Sigmoid colon (tissue), 7 donors: ENCODE measurements at places on chromosomes 1 and 21. TPM values are rescaled to one million over a fixed set of nuclear protein-coding genes. Genes with fewer than 3 reads are reported as not detected.

The AK5 gene
- 0.33 TPM for total RNA-seq

The TDRD5 gene
- total RNA-seq = not detected

The HCRTR1 gene
- not detected for total RNA-seq

The TNFSF18 gene
- not detected for total RNA-seq

The SLC9C2 gene
- total RNA-seq = not detected

The BGLAP gene
- 4.3 TPM for total RNA-seq

The ATP1A4 gene
- total RNA-seq = not detected

The OR6K3 gene
- total RNA-seq = not detected

The LMX1A gene
- total RNA-seq = not detected

The GIPC2 gene
- 0.99 TPM for total RNA-seq

The CFHR3 gene
- total RNA-seq = not detected

The CRABP2 gene
- 7.5 TPM for total RNA-seq

The S100A16 gene
- total RNA-seq = 41.6 TPM

The IGSF21 gene
- total RNA-seq = 1.1 TPM

The NEGR1 gene
- total RNA-seq = 42.5 TPM

The TPRG1L gene
- total RNA-seq = 37.2 TPM

The COL8A2 gene
- 1.8 TPM for total RNA-seq

The EXTL1 gene
- total RNA-seq = 1.1 TPM

The AK4 gene
- 41.8 TPM for total RNA-seq

The CFHR5 gene
- total RNA-seq = not detected

The CRP gene
- not detected for total RNA-seq

The EFNA3 gene
- total RNA-seq = 0.27 TPM

The SPRR5 gene
- not detected for total RNA-seq

The ARID1A gene
- total RNA-seq = 26.7 TPM

The MSH4 gene
- total RNA-seq = 0.66 TPM
